ENCODE measurements at places on chromosomes 5 and 9.

DNA sequence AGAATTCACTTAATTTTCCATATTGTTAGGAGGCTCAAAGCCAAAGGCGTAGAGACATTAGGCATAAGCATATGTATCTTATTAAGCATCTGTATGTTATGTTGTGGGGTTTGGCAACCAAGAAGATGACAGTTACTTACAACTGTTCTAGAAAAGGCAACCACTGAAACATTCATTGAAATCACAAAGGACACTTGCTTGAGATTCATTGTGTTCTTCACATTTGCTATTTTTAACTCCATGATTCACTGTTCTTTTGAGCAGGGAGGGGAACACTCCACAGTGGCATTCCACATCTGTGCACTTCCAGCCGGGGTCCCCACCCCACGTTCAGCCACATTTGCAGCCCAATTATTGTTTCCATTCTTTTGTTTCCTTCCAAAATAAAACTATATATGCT lies 107.1 kb downstream of the PALM2AKAP2 start:
- no peak for DNase-seq

DNA sequence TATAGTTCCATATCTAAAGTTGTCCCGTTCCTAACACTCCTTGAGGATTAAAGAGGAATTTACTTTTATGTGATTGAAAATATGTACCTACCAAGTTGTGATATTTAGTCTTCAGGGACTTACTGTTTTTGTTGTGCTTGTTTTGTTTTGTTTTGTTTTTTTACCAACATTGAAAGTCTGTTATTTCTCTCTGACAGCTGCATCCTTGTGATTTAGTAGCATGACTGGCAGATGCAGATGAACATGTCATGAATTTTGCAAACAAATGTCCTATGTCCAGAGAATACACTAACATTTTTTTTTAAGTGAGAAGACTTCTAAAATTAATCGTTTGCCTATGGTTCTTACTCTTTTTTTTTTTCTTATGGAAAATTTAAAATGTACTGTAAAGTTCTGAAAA lies 85.4 kb downstream of the MAN2A1 start:
- no peak for DNase-seq

DNA sequence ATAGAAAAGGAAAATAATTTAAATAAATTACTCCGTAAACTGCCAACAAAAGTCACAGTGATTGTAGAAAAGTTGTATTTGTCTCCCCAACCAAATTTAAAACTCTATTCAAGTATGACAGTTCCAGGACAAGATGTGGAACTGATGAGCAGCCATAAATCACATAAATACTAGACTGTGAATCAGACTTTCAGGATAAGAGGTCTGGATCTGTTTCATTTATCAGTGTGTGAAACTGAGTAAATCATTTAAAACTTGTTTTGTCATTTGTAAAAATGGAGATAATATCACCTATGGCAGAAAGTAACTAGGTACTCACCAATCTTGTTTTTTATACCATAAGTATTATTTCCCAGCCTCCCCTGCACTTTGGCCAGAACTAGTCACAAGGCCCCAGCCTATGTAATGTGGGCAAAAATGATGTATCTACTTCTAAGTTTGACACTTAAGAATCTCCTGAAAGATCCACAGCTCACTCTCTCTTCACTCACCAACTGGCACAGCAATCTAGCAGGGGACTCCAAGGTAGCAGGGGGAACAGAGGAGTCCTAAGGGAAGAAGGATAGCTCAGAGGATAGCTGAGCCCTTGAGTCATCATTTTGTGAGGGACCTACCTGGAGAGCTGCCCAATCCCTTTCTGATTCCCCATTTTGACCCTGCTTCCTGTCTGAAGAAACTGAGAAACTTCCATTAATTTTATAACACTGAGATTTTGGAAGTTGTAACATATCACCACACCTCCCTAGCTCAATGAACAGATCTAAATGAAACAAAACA lies 31.6 kb downstream of the TMEM161B start:
- no peak for DNase-seq

DNA sequence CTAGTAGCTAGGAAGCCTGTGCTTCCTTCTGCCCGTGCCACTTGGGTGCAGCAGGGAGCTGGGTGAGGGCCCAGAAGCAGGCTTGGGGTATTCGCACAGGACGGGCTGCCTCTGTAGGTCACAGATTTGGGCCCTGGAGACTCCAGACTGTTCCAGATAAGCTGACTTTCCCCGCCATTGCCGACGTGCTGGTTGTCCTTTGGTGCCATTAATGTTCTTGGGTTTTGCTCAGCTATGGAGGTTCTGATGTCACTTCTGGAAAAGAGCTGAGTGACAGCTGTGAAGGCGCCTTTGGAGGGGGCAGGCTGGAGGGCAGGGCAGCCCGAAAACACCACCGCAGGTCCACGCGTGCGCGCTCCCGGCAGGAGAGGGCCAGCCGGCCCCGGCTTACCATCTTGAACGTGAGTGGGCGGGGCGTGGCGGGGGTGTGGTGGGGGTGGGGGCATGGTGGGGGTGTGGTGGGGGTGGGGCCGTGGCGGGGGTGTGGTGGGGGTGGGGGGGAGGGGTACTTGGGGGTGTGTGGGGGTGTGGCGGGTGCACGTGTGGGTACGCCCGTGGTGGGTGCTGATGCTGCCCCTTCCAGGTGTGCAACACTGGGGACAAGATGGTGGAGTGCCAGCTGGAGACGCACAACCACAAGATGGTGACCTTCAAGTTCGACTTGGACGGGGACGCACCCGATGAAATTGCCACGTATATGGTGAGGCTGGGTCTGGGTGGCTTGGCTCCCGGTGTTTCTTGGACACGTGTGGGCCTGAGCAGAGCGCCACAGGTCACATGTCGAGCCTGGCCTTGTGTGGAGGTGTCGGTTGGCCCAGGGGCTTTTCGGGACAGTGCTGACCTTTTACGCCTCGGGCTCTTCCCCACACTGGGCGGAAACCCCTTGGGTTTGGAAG lies 79.6 kb downstream of the WNK2 start:
- no peak for DNase-seq

DNA sequence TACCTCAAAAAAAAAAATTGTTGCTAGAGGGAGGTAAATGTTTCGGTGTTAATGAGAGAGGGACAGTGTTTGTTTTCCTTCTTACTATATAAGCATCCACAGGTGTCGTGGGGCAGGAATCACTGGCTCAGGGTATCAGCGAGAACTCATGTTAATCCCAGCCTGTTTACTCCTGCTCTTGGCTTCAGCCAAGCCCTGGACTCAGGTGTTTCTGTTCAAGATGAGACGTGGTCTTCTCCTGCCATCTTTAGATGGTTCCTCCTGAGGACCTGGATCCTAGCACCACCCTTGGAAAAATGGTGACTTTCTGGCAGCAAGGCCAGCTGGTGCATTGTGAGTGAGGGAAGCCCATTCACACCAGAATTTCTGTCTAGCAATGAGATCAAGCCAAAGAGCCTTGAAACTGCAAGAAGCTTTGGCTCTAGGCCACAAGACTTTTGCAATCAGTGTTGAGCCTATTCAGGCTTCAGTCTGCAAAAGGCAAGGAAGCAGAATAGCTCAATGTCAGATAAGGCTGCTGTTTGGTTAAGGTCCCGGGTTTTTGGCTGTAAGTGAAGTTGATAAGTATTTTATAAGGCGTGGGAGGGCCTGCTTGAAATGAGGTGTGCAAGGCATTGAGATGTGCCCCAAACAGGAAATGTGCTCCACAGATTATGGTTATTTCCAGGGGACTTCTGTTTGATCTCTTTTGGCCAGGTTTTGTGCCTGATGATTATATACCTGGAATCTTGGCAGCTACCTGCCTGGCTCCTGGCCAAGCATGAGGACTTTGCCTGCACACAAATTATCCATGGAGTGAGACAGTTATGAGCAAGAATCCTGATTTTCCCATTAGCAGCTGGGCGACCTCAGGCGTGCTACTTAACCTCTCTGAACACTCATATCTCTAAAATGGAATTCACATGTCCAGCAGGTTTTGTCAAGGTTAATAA lies 99.8 kb downstream of the TENT4A start:
- no peak for DNase-seq

GRCh38 chr5:144698484-144698883 lies 527.8 kb downstream of the KCTD16 start:
- no peak for DNase-seq

GRCh38 chr5:64273276-64273675 lies 107.6 kb downstream of the RNF180 start:
- DNase-seq: no peak

DNA sequence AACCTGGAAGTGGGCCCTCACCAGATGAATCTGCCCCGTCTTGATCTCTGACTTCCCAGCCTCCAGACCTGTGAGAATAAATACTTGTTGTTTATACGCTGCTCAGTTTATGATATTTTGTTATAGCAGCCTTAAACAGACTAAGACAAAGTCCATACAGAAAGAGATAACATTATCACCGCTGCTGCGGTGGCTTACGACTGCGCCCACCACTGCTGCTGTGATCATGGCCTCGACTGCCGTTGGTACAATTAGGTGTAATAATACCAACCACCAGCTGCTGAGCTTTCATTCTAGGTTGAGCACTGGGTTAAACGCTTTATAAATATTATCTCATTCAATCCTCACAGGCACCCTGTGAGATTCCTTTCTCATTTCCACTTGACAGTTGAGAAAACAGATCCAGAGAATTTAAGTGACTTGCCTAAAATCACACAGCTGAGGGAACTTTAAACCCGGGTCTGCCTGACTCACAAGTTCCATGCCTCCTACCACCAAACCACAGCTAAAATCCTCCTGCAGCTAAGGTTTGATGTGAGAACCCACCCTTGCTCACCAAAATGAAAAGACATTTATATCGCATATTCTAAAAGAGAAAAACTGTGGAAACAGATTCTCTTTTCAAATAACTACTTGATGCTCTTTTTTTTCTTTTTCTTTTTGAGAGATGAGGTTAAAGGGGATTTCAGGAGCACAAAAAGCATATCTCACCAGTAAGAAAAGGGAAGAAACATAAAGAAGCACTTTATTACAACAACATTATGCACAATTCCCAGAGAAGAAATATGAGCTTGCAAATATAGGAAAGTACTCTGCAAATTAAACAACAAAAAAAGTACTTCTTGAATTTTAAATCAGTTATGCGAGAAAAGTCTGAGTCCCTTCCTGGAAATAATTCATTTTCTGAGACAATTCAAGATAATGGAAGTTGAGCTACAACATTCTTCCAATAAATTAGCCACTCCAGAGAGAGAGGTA lies 23.9 kb downstream of the GOLM1 start:
- DNase-seq: peak; percentile 20

DNA sequence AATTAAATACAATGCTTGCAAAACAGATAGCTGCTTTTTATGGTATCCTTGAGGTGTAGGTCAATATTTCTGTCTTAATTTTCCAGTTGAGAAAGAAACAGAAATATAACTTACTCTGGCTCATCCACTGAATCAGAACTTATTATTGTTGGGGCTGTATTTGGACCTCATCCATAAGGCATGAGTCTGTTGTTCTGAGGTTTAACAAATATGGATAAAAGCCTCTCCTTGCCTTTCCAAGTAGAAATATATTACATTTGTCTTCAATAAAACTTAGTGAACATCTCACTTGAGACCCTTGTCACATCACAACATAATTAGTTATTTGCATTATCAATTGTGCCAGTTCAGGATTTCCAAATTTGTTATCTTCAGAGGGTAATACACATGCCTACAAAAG lies 525.8 kb downstream of the AGTPBP1 start:
- DNase-seq: no peak

DNA sequence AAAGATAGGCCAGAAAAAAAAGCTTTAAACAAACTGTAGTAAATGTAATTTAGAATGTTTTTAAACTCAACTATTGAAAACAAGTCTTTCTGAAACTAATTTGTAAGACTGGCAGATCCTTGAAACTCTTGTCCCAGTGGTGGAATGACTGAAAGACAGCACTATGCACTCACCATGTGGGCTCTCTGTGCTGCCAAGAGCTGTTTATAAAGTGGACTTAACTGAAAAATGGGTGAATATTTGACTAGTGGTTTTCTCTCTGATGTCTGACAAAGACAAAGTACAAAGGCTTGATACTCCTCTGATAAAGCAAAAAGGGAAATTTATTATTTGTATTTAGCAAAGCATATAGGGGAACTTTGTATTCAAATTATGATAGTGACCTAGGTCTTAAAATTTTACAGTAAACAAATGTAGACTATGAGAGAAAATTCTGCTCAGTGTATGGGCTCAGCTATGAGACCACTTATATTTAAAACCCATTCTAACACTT lies 635.4 kb downstream of the NR2F1-AS1 start:
- DNase-seq: no peak

DNA sequence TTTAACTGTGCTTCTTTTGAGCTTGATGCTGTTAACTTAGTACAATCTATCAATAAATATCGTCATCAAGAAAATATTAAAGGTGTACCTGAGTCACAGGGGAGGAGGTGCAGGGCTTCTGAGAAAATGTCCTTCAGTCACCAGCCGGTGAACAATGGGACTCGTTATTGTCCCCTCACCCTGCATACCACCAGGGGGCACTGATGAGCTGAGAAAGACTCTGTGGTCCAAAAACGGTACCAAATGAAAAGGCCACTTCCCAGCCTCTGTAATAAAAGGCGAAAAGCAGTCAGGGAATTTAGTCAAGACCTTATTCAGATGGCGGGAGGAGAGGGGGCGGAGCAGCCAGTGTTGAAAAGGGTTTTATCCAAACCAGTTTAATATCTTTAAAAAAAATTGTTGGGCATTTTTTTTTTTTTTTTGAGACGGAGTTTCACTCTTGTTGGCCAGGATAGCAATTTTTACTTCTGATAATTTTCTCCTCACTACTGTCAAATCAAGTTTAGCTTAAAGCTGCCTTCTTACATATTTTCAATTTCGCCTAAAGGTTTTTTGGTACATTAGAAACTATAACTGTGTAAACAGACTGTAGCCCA lies 271.9 kb upstream of the ADAMTS16 start:
- DNase-seq: peak; percentile 39

- peak; percentile 85 for DNase-seq
These were observed 72.5 kb upstream of the RASA1 start for GRCh38 chr5:87195104-87195591.

GRCh38 chr9:121888438-121888775 lies 204.7 kb downstream of the TTLL11 start:
- no peak for DNase-seq

- DNase-seq: no peak
These were observed 5.9 kb upstream of the ZFP62 start for GRCh38 chr5:180866985-180867384.

- no peak for DNase-seq
These were observed 502.8 kb downstream of the BNC2 start for GRCh38 chr9:16367605-16368231.

- no peak for DNase-seq
These were observed 146.9 kb upstream of the IER5L start for GRCh38 chr9:129324808-129325502.

GRCh38 chr5:21238786-21239185 lies 1250.8 kb upstream of the CDH18 start:
- no peak for DNase-seq

- DNase-seq: no peak
These were observed 52.7 kb upstream of the TESK1 start for GRCh38 chr9:35552376-35552775.

- DNase-seq: no peak
These were observed 19.3 kb downstream of the SLC1A1 start for GRCh38 chr9:4509590-4509984.

GRCh38 chr9:107049046-107049802 lies 186.3 kb downstream of the ZNF462 start:
- DNase-seq: no peak

DNA sequence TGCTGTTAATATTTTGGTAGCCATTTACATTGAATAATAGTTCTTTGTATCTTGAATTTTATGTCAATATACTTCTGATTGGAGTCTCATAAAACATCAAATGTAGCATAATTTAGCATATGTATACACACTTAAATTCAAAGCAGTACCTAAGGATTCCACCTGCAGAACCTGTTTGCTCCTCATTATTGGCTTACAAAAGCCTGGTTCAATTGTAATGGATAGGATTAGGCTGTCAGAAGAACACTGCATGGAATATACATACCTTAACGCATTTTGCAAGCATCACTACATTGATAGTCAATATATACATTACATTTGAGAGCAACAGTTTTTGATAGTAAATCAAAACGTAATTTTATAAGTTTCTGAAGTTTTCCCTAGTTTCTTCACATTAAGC lies 711.3 kb upstream of the COX7C start:
- DNase-seq: no peak

Measured in inflammatory macrophage treated with lipopolysaccharide for 4 hours (primary cell).